ENCODE measurements at places on chromosomes 12 and 14.

DNA sequence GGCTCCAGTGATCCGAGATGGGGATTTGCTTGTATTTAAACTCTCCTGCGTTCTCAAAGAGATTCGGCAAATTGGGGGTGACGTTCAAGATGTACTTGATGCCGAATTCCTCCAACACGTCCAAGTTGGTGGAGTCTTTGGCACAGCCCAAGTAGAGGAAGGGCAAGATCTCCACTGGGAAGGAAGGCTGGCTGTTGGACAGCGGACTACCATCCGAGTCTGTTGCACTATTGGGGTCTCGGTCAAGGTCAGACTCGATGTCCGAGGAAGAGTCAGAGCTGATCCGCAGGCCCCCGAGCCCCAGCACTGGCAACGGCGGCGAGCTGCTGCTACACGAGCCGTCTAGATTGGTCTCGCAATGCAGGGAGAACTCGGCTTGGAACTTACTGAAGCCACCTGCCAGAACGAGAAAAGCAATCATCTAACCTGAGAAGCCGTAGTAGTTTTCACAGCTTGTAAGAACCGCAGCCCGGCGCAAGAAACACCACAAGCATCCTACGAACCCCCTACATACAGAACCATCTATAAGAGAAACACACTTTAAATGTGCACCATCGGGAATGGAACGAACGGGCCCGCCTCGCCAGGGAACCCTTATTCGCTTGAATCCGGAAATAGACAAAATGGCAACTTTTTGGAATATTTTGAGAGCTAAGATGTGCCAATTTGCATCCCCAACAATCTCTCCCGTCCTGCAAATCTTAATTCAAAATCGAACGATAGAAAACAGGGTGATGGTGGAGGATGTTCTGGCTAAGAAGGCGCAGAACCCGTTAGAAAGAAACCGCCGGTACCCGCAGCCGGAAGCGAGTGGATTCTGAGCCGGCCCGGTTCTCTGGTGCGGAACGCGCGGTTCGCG, 1.4 kb downstream of the DUSP6 start:
- DNase-seq: no peak

- DNase-seq: peak; percentile 18
Observed at GRCh38 chr12:27779920-27780611, at the start of the genes KLHL42 and MANSC4. TSS of gene KLHL42 (plus strand) at chr12:27780233. CDS start at chr12:27780331, 98 bp downstream. TSS of gene MANSC4 (minus strand) at chr12:27780236. CDS start at chr12:27771276, 8,960 bp downstream.

DNA sequence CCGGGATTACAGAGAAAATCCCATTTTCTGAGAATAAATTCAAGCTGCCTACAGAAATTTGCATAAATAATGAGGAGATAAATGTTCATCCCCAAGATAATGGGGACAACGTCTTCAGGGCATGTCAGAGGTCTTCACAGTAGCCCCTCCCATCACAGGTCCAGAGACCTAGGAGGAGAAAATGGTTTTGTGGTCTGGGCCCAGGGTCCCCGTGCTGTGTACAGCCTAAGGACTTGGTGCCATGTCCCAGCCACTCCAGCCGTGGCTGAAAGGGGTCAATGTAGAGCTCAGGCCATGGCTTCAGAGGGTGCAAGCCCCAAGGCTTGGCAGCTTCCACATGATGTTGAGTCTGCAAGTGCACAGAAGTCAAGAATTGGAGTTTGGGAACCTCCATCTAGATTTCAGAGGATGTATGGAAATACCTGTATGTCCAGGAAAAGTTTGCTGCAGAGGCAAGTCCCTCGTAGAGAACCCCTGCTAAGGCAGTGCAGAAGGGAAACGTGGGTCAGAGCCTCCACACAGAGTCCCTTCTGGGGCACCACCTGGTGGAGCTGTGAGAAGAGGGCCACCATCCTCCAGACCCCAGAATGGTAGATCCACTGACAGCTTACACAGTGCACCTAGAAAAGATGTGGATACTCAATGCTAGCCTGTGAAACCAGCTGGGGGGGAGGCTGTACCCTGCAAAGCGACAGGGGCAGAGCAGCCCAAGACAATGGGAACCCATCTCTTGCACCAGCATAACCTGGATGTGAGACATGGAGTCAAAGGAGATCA, 176.3 kb downstream of the RASSF9 start:
- no peak for DNase-seq

GRCh38 chr14:24849471-24849870, 200.5 kb downstream of the STXBP6 start:
- DNase-seq: no peak

DNA sequence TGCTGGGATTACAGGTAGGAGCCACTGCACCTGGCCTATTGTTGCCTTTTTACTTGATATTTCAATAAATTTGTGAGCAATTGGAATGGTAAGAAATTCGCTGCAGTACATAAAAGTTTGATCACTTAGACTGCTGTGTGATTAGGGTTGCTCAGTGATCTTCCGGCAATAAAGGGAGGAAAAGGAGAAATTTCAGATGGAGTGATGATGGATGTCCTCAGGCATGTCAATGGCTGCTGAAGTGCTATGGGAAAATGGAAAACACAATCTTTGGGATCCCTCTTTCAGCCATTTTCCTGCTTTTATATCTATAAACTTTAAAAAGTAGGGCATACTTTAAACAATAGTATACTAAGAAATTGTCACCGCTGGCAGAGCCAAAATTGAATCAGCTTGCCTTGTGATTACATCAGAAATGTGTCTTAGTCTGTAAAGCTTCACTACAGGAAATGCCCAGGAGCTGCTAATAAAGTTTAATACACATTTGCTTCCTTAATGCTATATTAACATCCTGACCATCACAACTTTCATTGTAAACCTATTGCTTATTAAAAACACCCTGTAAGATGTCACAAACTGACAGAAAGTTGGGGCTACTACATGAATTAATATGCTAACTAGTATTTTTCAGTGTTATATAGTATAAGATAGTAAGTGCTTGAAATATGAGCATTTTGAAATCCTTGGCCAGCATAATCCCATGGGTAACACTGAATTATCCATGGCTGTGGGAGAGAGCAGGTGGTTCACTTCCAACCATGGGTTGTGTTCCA, 13.7 kb upstream of the FBXL14 start:
- no peak for DNase-seq

GRCh38 chr12:6635856-6636531, at the start of gene LPAR5:
TSS of gene LPAR5 (minus strand) at chr12:6635959. CDS start at chr12:6621248, 14,711 bp downstream.
- no peak for DNase-seq

GRCh38 chr12:41459906-41460214, 271.7 kb downstream of the PDZRN4 start:
- no peak for DNase-seq

Data from effector CD8-positive, alpha-beta T cell (primary cell).